ENCODE measurements at places on chromosomes 7 and 10.

DNA sequence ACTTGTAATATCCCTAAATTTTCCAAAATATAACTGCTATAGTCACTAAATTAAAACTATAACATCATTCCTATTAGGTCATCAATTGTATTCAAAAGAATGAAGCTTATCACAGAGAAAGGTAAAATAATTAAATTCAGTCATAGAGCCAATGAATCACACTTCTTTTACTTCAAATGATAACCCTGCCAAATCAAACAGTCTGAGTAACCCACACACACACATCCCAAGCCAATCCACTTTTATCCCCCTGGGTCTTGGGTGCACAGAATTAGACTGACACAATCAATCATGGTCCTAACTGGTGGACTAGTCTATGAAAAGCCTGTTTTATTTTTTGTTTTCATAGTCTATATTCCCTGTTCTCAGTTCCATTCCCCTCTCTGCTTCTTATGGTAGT is 25.6 kb downstream of the CTNNA3 start:
- no peak for DNase-seq

DNA sequence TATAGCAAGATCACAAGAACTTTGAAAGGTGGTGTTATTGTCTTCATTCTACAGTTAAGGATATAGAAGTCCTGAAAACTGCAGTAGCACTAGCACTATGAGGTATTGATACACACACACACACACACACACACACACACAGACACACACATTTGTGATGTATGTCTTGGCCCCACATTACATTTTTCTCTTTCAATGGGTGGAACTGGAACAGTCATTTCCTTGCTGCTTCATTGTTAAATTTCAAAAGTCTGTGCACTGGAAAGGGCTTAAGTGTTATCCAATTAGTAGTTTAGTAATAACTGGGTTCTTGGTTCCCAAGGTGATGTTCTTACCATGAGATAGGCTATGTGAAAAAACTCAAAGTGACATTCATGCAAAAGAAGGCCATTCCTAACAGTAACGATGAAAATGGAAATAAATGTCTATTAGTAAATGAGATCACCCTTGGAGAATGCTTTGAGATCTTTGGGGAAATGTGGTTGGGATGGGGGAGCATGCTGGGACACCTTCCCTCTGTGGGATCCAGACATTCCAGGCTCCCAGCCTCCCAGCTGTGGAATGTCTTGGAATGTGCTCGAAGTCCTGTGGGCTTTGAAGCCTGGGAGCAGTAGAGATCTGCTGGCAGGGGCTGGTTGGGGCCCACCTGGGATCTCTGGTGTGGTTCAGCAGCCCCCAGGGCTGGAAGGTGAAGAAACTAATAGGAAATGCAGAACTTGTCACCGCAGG is 37.4 kb upstream of the CALD1 start:
- DNase-seq = no peak

DNA sequence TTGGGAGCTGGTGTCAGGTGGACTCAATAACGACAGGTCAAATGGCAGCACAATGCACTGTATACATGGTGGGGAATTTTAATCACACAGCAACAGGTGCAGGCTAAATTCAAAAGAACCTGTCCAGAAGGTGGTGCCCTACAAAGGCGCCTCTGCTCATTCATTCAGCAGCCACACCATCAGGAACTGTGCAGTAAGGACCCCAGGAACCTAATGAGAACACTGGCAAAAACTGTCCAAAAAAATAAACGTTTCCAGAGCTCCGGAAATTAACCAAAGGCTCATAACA is 21.9 kb upstream of the CRYGN start:
- DNase-seq = no peak

GRCh38 chr10:101672536-101672935 is 22.4 kb downstream of the FBXW4 start:
- DNase-seq = no peak

GRCh38 chr7:6422095-6422494 is 25.7 kb downstream of the DAGLB start:
- DNase-seq = no peak

DNA sequence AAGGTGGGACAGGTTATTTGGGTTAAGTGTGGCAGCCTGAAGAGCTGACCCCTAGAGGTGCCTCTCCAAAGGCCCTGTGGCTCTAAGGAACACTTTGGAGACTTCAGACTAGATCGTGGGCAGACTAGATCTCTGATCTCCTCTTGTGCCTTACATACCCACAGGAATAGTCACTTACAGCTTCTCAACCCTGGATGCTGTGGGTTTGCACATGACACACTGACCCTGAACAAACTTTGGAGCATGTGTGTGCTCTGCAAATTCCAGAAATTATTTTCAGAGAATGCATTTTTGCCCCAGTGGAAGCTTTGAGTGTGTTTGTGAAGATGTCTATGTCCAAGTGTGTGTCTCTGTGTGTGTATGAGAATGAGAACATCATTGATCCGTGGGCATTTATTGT is 119.6 kb downstream of the EMX2 start:
- no peak for DNase-seq

DNA sequence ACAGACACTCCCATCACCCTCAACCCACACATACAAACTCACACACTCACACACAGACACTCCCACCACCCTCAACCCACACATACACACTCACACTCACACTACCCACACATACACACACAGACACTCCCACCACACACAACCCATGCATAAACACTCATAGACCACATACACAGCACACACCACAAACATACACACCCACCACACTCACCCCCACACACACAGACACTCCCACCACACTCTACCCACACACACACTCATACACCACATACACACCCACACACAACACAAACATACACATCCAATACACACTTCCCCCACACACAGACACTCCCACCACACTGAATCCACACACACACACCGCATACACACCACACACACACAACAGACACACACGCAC is 521.2 kb downstream of the TCERG1L start:
- DNase-seq = no peak

DNA sequence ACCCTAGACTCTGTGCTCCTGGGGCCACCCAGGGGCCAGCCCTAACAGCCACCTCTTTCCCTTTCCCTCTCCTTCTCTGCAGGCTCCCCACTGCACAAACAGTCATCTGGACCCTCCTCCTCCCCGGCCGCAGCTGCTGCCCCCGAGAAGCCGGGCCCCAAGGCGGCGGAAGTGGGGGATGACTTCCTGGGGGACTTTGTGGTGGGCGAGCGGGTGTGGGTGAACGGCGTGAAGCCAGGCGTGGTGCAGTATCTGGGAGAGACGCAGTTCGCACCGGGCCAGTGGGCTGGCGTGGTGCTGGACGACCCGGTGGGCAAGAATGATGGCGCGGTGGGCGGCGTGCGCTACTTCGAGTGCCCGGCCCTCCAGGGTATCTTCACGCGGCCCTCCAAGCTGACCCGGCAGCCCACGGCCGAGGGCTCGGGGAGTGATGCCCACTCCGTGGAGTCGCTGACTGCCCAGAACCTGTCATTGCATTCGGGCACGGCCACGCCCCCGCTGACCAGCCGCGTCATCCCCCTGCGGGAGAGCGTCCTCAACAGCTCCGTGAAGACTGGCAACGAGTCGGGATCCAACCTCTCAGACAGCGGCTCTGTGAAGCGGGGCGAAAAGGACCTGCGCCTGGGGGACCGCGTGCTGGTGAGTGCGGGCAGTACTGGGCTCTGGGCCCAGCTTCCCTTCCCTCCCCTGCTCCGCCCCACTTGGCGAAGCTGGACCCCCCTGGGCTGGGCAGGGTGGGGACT is 49.3 kb downstream of the CLIP2 start:
- DNase-seq = no peak

All from NCI-H1092 (cell line).